Stimulated activated CD4-positive, alpha-beta T cell treated with anti-CD3 and anti-CD28 coated beads, Interleukin-4, amount 100 ng/mL, for 4 hours (primary cell): ENCODE measurements at places on chromosomes 4 and X.

- DNase-seq, result no peak
These were observed 380.6 kb upstream of the MAGEB2 start for GRCh38 chrX:29834764-29835163.

DNA sequence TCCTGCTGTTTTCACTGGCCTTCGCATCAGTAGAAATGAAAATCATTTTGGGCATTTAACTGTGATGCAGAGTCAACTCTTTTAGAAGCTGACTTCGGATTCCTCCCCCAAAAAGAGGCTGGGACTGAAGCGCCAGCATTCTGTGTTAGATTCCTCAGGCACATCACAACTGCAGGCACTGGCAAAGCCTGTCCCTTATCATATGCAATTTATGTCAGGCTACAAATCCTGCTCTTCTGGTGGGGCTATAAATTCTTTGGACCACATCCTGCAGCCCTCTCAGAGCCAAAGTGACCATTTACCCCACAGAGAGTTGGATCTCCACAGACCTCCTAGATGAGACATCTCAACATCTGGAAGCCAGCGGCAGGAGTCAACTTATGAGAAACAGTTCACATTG is 138.4 kb downstream of the CBR4 start:
- DNase-seq, result no peak

GRCh38 chr4:48022192-48022799 is 5.7 kb downstream of the NIPAL1 start:
- DNase-seq, result no peak

- no peak for DNase-seq
These were observed 7.8 kb upstream of the PPARGC1A start for GRCh38 chr4:23897564-23898109.

DNA sequence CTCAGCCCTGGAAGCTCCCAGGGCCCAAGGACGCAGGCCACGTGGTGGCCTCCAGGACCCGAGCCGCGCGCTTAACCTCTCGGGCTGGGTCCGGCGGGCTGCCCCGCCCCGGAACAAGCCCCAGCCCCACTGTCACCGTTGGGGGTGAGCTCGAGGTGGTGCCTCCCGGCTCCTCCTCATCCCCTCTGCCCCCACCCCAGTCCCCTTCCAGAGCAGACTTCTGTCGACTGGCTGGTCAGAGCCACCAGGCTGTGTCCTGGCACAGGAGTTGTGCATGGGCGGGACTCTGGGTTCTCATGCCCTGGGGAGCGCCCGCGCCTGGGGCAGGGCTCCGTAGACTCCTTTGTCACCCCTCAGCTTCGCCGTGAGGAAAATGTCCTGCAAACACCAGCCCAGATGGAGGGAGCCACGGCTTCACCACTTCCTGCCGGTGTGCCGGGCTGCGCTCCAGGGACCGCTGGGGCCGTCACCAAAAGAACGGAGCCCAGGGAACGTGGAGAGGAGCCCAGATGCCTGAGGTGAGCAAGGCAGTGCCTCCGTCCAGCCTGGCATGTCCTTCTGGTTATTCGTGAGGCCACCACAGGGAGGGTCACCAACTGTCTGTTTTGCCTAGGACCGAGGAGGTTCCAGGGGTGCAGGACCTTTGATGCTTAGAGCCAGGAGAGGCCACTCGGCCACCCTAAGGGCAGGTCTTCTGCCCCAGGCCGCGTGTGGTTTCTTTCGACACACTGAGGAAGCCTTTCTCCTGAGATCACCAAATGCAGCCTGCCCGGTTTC is 7.1 kb upstream of the RGS12 start:
- DNase-seq, result no peak

DNA sequence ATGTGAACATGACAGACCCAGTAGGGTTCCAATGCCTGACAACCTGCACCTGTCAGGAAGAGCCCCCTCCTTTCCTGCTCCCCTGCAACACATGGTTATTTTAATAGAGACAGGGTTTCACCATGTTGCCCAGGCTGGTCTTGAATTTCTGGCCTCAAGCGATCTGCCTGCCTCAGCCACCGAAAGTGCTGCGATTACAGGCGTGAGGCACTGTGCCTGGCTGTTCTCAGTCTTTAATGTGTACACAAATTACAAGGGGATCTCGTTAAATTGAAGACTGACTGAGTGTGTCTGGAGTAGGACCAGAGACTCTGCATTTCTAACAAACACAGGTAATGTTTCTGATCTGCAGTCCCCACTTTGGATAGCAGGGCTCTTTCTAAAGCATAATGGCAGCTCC is 55.4 kb downstream of the NPNT start:
- no peak for DNase-seq

DNA sequence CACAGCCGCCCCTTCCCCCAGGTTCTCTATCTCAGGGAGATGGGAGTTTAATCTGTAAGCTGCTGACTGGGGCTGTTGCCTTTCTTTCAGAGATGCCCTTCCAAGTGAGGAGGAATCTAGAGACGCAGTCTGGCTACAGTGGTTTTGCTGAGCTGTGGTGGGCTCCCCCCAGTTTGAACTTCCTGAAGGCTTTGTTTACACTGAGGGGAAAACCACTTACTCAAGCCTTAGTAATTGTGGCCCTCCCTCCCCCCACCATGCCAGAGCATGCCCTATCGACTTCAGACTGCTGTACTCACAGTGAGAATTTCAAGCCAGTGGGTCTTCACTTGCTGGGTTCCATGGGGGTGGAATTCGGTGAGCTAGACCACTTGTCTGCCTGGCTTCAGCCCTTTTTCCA is 131.3 kb downstream of the FAAH2 start:
- DNase-seq, result no peak

GRCh38 chr4:162403419-162403818 is 239.6 kb upstream of the FSTL5 start:
- DNase-seq, result no peak

GRCh38 chr4:140931911-140932310 is 175.7 kb upstream of the TBC1D9 start:
- no peak for DNase-seq

- no peak for DNase-seq
These were observed 179.5 kb downstream of the GABRB1 start for GRCh38 chr4:47210828-47211227.

DNA sequence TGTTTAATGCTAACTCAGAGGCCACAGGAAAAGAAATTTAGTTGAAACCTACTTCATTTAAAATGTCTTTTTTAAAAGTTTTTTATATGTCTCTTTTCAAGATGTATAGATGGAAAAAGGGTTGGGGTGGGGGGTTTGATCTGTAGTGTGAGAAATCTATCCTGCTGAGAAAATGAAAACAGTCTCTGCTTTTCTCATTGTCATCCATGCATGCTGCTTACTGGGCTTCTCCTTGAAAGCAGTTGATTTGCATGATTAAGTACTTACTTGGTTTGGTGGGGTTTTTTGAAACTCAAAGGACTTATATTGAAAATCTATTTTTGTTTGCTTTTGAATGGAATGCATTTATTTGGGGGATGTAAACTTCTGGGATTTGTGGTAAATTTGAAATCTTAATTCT is 313.6 kb upstream of the DKK2 start:
- no peak for DNase-seq

DNA sequence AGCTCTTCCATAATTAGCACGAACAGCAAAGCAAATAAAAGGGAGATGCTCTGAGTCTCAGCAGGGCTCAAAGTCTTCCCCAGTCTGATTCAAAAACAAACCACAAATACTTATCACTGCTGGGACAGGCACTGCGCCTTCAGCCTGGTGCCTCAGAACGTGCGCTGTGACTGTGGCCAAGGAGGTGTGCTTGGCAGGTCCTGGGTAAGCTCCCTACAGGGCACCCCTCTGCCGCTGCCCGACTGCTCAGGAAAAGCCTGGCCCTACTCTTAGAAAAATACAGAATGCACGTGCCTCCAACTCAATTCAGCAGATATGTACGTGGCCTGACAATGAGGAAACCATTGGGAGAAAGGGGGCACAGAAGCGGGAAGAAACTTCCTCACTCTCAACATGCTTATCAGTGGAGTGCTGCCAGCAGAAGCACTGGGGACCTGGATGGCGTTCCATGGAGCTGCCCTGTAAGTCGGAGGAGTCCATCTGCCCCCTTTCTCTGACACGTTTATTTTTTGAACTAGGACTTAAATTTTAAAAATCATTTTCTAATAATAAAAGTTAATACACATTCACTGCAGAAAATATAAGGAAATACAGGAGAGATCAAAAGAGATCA is 86.8 kb downstream of the GATB start:
- DNase-seq, result no peak
